Renal cortical epithelial cell (primary cell): ENCODE measurements at places on chromosomes 6 and 20.

- DNase-seq: peak; percentile 97
These were observed 64.1 kb downstream of the FAM50B start for GRCh38 chr6:3913077-3913957.

- no peak for DNase-seq
These were observed 501.5 kb upstream of the FLRT3 start for GRCh38 chr20:14838663-14839628.

DNA sequence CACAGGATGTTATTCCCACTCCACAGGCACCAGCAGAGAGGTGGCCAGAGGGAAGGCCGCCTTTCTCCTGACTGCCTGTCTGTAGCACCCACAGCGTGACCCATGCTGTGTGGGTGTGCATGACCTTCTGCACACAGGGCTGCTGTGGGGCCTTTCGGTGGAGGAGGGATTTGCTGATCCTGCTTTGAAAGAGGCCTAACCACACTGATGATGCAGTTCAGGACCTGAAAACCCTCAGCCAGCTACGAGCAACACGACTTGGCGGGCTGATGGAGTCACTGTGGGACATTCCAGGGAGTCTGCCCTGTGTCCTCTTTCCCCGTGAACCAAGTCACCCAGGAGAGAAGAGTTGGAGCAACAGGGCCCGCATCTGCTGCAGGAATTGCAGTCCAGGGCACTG is 49.1 kb downstream of the SYTL3 start:
- DNase-seq: no peak

- peak; percentile 58 for DNase-seq
These were observed 72.3 kb upstream of the SOX4 start for GRCh38 chr6:21521276-21521675.

- DNase-seq: no peak
These were observed 16.1 kb downstream of the TXNDC5 start for GRCh38 chr6:7894262-7895124.

- no peak for DNase-seq
These were observed 99.3 kb downstream of the B3GAT2 start for GRCh38 chr6:70857387-70858077.
